ENCODE measurements at places on chromosomes 12 and 14. TPM values are rescaled to one million over a fixed set of nuclear protein-coding genes. Genes with fewer than 3 reads are reported as not detected.

The RIPK3 gene
- total RNA-seq, result not detected

The NINJ2 gene
- total RNA-seq, result 0.76 TPM

The CISTR gene
- total RNA-seq, result not detected

The PLEKHG7 gene
- total RNA-seq, result not detected

The PLA2G1B gene
- not detected for total RNA-seq

The NKX2-1 gene
- not detected for total RNA-seq

The TAS2R43 gene
- total RNA-seq, result 1.5 TPM

The SLC38A4 gene
- total RNA-seq, result 0.98 TPM

All from glutamatergic neuron (in vitro differentiated cells).